ENCODE measurements at places on chromosomes 6 and 20.

DNA sequence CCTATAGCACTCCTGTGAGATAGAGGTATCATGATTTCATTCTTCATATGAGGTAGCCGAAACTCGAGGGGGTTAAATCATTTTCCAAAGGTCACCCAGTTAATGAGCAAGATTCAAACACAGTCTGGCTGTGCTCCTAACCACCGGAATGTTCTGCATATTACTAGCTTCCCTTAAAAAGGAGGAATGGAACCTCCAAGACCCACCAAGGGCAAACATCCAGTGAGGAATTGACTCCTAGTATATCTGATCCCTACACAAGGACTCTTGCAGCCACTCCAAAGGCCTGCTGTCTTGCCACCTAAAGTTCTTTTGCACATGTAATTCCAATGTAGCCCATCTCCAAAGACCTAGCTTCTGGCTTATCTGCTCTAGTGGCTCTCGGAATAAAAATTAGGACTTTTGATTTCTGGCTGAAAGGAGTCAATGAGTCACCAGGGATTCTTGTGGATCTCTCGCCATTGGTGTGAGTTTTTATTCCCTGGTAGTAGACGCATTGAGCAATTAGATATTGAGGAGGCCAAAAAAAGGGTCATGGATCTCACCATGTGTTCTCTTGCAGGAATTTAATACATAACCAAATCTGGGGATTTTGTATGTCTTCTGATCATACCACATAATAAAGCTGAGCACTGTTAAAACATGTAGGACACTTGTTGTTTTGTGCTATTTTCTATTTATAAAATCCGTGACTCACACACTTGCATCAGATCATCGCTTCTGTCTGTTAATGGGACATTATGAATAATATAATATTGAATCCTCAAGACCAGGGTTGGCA is 9.1 kb downstream of the BCAS1 start:
- no peak for DNase-seq

GRCh38 chr6:150632785-150633485 is 33.2 kb downstream of the PLEKHG1 start:
- DNase-seq = no peak

DNA sequence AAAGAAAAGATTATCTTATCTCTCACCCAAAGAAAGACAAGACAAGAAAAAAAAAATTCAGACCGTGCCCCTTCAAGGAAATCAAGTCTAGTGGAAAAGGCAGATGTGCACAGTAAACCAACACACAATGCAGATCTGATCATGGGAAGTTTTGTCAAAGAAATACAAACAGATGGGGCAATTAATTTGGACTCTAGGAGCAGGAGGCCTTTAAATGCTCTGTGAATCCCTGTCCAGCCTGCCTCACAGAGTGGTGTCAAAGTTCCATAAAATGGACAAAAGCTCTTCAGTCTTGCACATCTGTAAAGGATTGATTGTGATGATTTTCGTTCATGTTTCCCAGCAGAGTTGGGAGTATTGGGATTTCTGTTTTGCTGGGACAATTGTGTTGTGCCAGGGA is 53.1 kb upstream of the TGM3 start:
- no peak for DNase-seq

DNA sequence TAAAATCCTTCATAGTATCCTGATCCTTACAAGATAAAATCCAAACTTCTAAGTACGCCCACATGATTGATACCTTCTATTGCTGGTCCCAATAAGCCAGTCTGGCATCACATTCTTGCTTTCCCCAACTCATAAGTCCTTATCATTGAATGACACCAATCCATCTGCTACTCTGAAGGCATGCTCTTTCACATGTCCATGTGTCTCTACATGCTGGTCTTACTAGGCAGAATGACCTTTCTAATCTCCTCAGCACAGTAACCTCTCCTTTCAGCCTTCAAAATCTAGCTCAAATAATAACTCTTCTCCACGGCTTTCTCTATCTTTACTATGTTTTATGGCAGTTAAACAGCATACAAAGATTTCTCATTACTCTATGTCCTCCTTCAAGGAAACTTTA is 71.1 kb downstream of the ASCC3 start:
- DNase-seq = no peak

DNA sequence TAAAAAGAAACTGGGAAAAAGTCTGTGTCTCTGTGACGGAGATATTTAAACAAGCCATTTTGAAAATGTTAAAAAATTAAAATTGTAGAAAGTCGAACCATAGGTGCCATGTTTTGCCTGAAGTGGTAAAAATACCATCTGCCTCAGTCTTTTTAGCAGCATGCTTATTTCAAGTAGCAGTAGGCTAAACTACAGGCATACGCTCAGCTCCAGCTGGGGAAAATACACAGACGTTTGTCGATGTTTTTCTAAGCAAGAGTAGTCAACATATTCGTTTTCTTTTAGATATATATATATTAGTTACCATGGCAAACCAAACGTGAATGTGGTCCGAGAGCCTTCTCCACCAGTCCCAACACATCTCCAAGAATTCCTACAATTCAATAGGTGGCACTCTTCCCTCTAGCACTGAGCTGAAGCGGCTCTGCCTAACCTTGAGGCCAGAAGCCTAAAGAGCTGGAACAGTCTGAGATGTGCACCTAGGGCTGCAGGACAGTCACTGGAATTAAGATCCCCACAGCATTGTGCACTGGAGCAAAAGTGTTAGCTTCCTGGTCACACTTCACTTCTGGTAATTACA is 70.2 kb upstream of the BEND3 start:
- no peak for DNase-seq
